ENCODE measurements at places on chromosomes 5 and 9.

DNA sequence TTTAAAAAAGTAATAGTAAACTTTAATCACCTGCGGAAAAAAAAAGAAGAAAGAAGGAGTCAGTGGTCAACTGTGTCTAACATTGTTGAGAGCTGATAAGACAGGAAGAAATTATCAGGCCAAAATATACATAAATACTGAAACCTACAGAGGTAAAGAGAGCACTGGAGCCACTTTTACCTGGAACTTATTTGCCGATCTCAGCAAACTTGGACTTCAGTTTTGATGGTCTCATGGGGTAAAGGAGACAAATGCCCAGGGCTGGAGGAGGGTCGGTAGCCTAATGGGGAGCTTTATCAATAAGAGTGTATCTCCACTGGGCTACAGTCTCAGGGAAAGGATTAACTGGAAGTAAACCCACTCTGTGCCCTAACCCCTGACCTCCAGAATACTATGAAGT is 26.6 kb upstream of the ARHGEF28 start:
- DNase-seq, result no peak

DNA sequence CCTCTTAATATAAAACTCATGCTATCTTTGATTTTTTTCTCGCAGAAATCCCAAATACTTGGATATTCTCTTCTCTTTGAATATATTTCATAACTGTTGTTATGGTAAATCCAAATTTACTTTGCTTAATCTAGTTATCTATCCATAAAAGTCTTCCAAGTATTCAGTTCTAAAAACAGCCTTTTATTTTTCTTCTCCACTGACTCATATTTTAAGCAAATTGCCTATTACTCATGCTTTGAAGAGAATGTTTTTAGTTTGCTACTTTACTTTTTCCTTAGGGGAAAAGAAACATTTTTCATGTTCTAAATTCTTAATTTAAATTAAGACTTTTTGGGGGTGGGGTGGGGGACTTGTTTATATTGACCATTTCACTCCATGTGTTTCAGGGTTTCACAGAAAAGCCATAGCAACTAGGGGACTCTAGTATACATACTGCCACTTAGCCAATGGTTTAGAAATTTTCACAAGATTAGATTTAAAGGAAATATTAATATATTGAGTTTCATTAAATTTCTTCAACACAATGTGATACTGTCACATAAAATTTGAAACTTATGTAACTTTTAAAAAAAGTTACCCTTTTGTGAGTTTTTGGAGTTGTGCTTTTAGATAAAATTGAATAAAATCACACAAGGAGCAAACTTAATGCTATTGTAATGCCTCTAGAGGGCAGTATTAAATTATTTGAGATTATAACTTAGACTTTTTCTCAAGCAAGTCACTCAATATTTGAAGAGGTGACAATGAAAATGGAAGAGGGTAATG is 545.8 kb upstream of the ARRDC3 start:
- DNase-seq, result no peak

GRCh38 chr5:132595624-132596023 is 38.8 kb downstream of the RAD50 start:
- DNase-seq, result no peak

DNA sequence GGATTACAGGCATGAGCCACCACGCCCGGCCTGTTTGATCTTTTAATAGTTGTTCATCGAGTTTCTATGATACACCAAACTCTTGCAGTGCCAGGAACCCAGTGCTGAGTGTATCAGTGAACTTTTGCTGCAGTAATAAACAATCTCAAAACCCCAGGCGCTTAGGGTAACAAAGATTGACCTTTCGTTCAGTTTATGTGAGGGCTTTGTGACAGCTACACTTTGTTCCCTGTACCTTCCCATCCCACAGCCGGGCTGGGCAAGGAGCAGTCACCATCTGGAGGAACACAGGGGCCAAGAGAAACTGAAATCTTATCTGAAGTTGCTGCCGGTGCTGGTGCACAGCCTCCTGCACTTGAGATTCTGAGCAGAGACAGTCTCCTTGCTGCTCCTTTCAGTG is 17.2 kb upstream of the WNK2 start:
- DNase-seq, result no peak

- DNase-seq, result no peak
Measured at GRCh38 chr9:80791836-80792235, 897.5 kb downstream of the TLE1 start.

- DNase-seq, result no peak
Measured at GRCh38 chr5:61234019-61234418, 71.8 kb upstream of the SMIM15 start.

GRCh38 chr5:177018341-177018740 is 4.2 kb upstream of the ZNF346 start:
- DNase-seq, result no peak

Measured in stimulated activated CD8-positive, alpha-beta memory T cell treated with anti-CD3 and anti-CD28 coated beads, Interleukin-15, amount 100 ng/mL, for 1 hour (primary cell).